ENCODE measurements at places on chromosomes 16 and 17. TPM values are rescaled to one million over a fixed set of nuclear protein-coding genes. Genes with fewer than 3 reads are reported as not detected.

Gene SLC52A1
- total RNA-seq: 0.80 TPM

Gene CA7
- not detected for total RNA-seq

Gene PPY
- total RNA-seq: not detected

Gene GCSH
- total RNA-seq: 59.7 TPM

Gene CDH13
- total RNA-seq: not detected

Gene PARN
- total RNA-seq: 53.1 TPM

Gene TBC1D3K
- not detected for total RNA-seq

Gene CCDC154
- total RNA-seq: 0.81 TPM

Gene PYY
- not detected for total RNA-seq

Gene RNF157
- 6.8 TPM for total RNA-seq

Gene IST1
- 159 TPM for total RNA-seq

Gene KCNJ18
- not detected for total RNA-seq

Gene HBA1
- not detected for total RNA-seq

Gene KRTAP9-8
- not detected for total RNA-seq

Gene HCRT
- total RNA-seq: not detected

Gene TMEM114
- total RNA-seq: not detected

Gene SLC47A1
- total RNA-seq: 22.3 TPM

Gene PRM2
- not detected for total RNA-seq

Gene DNAH9
- not detected for total RNA-seq

Gene MGAT5B
- total RNA-seq: 23.1 TPM

Data from A549 treated with Mapracorat at 1 μM for 4 hours (cell line).